ENCODE measurements at places on chromosomes 7 and 10.

GRCh38 chr10:72355214-72355555 lies 466 bp upstream of the DNAJB12 start:
- DNase-seq: no peak

DNA sequence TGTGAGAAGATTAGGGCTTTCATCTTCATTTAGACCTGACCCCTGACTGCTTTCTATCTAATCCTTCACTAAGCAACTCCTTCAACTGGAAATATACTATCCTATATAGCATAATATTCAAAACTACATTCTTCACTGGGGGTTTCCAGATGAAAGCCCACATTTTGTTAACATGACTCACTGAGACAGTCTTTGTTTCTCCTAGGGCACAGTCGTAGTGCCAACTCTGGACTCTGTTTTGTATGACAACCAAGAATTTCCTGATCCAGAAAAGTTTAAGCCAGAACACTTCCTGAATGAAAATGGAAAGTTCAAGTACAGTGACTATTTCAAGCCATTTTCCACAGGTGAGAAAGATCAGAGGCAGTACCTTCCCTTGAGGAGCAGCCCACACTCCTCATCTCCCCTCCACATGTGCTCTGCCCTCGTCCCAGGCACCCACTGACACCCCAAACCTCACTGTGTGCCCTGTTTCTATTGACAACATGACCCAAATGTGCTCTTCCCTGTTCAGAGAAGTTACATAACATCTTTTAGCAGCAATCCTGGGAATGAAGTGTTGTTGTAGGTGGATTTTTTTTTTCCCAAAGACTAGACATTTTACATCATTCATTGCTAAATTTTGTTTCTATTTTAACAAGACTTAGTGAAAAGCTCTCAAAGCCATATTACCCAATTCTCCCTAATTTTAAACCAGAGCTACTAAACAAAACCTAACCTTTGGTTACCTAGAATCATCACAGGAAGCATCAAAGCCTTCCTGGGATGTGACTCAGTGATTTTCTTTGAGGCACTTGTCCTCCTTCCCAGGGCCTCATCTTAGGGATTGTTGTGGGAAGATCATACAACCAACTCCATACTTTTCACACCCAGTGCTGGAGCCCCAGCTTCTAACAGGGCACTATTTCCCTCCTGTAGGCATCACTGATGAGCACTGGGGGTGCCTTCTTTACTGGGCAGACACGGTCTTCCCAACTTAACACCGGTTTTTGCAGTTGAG lies 10.7 kb downstream of the CYP2E1 start:
- no peak for DNase-seq

- no peak for DNase-seq
These were observed 830 bp downstream of the RAB18 start for GRCh38 chr10:27504808-27505460.

- DNase-seq: no peak
These were observed 46.8 kb downstream of the MAPK8 start for GRCh38 chr10:48353246-48353645.

DNA sequence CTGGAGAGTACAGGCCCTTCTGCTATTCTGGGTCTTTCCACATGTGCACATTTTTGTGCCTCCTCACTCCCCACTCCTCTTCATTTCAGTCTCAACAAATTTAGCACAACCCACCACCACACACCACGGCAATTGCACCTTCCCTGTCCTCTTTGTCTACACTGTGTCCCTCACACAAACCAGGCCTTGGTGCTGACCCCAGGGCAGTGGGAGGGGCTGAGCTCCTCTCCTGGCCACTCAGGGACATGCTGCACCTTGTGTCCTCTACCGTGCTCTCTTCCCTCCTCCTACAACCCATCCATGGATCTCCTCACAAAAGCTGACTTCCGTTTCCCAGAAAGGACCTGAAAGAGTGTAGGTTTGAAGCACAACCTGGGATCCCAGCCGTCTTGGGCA lies 90.9 kb upstream of the IKZF1 start:
- no peak for DNase-seq

- no peak for DNase-seq
These were observed 67.8 kb downstream of the TMEM26 start for GRCh38 chr10:61385231-61386001.

- DNase-seq: no peak
These were observed 207.5 kb downstream of the BBS9 start for GRCh38 chr7:33336820-33337219.

GRCh38 chr7:49850921-49851613 lies 77.6 kb downstream of the VWC2 start:
- no peak for DNase-seq

- no peak for DNase-seq
These were observed 79.1 kb downstream of the VTI1A start for GRCh38 chr10:112526139-112526538.

- DNase-seq: no peak
These were observed 5.2 kb downstream of the TACR2 start for GRCh38 chr10:69411476-69411875.

DNA sequence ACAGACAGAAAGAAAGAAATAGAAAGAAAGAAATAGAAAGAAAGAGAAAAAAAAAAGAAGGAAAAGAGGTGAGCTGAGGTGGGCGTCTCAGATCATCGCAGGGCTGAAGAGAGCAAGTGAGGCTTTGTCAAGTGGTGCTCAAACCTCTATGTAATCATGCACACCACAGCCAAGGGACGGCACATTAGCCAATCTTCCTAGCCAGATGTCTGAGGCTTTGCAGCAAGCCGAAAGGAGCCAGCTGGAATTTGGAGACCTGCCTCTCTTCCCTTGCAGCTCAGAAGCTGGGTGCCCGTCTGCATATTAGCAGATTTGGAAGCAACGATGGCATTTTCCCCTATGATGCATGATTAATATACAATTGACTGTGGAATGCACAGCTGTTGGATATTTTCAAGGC lies 52.5 kb downstream of the ADRA2A start:
- no peak for DNase-seq

DNA sequence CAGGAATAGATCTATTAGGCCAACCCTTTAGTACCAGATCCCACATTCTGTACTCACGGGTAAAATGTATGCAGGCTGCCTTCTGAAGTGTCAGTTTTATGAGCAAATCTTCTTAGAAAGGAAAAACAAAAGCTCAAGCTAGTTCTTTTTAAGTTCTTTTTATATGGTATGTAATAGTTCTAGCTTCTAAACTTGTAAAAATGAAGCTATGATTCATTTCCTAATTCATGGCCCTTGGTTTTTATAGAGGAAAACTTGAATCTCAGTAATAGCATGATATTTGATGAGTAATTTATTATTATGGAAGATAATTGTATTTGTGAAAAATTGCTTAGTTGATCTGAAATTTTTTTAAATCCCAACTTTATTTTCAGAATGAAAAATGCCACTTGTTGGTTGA lies 54.3 kb downstream of the SLK start:
- no peak for DNase-seq

GRCh38 chr7:136070736-136071505 lies 93.8 kb upstream of the MTPN start:
- no peak for DNase-seq

DNA sequence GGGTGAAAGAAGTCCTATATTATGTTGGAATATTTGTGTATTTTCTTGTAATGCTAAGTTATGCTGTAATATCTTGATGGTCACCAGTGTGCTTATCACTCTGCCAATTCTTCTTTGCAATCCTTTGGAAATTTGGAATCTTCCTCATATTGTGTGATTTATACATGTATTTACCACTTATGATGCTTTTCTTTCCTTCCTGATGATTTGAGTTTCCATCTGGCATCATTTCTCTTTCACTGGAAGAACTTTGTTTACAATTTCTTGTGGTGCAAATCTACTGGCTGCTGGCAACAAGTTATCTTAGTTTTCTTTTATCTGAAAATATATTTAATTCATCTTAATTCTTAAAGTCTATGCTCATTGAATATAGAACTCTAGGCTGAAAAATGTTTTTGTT lies 29.2 kb downstream of the CFAP69 start:
- DNase-seq: no peak
